Liver (tissue), 10 donors: ENCODE measurements at places on chromosomes 12 and 14. TPM values are rescaled to one million over a fixed set of nuclear protein-coding genes. Genes with fewer than 3 reads are reported as not detected.
A peak's percentile ranks its signal among the peaks of the same experiment; 100 is the strongest.

- DNase-seq = no peak
Measured at GRCh38 chr12:39161465-39162085, 256.2 kb upstream of the CPNE8 start.

DNA sequence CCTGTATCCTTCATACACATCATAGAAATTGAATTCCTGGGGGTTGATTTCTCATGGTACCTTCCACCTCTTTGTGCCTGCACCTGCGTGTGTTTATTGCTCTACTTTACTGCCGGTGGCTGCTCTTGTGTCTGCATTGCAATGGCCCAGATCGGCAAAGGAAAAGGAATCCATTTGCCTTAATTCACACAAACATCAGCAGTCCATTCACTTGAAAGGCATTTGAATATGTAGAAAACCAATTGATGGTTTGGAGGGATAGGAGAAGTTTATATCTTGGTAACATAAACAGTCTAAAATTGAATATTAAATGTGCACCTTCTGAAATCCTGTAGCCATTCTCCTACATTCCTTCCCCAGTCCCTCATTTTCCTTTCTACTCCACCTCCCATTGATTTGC lies 74.0 kb downstream of the SNAPC1 start:
- DNase-seq = no peak

- DNase-seq = no peak
Measured at GRCh38 chr12:12590961-12591360, 20.7 kb upstream of the CREBL2 start.

DNA sequence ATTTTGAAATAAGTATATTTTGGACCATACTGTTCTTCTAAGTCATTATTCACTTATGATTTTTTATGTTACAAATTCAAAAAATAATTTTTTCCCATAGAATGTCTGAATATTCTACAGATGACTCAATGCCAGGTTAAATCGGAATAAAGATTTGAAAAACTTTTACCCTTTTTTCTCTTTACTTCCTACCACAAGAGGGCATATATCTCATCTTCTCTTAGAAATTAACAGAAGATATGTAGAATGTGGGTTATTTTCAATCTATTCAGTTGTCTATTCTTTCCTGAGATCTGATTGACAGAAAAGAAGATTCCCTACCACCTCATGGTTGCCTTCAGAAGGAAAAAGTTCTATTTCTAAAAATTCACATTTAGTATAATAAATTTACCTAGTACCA lies 53.0 kb upstream of the KITLG start:
- no peak for DNase-seq

GRCh38 chr12:51217133-51217967 lies 512 bp downstream of the POU6F1 start:
- peak; percentile 61 for DNase-seq

Gene ASB2
- total RNA-seq = 0.50 TPM

Gene OTX2
- total RNA-seq = not detected
